Amygdala (tissue), 56 donors: ENCODE measurements at places on chromosomes 4 and X.

DNA sequence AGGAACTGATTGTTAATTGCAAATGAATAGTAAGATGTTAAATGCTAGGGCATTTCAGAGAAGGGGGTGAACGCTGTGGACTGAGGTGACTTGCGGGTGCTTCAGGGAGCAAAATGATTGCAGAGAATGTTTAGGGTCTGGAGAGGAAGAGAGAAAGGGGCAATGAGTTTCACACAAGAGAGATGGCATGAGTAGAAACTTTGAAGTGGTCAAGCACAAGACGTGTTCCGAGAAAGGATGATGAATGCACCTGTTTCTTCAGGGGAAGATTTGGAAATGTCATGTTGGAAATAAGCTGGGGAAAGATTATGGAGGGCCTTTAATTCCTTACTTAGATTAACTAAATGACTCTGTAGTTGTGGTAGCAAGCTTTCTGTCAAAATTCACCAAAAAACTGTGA, 43.4 kb downstream of the DTHD1 start:
- DNase-seq = no peak

DNA sequence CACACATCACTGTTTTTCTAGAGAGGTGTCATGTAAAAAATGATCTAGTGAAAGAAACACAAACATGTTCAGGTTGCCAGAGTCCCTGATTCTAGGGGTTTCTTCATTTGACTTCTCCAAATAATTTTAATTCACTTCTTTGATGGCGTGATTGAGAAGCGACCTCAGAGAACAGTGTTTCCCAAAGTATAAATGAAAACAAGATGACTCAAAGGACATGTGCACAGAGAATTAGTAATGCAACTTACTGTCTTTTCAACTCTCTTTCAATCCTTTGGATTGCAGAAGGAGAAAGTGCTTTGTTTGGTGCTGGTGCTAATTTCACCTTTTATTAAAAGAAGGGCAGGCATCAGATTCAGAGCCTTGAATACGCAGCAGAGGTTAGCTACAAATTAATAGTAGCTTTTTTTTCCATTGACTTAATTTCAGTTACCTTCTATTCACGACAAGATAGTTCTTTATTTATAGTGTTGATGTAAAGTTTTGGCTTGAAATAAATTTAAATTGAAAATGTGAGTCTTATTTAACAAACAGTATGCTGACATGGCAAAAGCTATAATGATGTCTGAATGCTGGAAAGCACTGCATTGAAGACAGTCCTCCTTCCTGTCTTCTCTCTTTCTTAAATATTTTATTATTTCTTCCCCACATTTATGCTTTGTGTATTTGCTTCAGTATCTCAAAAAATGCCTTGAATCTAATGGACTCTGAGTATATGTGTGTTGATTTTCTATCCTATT, 85.1 kb downstream of the SLC10A7 start:
- DNase-seq = no peak

GRCh38 chr4:16025268-16025667, 58.6 kb downstream of the PROM1 start:
- DNase-seq = no peak

- DNase-seq = no peak
Measured at GRCh38 chrX:154730253-154730891, 20.5 kb downstream of the GAB3 start.

GRCh38 chr4:120318196-120318846, 251.7 kb upstream of the MAD2L1 start:
- no peak for DNase-seq

DNA sequence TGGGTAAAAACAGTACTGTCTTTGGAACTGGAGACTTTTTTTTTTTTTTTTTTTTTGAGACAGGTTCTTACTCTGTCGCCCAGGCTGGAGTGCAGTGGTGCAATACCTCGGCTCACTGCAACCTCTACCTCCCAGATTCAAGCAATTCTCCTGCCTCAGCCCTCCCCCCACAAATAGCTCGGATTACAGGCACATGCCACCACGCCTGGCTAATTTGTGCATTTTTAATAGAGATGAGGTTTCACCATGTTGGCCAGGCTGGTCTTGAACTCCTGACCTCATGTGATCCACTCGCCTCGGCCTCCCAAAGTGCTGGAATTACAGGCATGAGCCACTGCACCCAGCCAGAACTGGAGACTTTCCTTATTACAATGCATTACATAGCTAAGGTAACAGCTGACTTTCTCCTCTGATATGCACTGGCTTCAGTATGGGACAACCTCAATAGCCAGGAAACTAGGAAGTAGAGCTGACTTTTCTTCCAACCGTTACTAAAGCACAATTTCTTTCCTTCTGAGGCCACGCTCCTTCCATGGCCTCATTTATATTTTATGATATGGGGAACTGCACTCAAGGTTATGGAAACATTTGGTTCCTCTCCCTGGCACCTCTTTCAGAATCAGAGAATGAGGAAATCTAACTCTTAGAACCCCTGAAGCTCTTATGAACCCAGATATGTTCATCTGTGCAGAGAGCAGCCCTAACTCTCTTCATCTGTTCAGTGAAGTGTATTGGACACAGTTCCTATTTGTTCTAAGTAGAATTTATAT, 53.5 kb upstream of the FAM9B start:
- DNase-seq = no peak
